Astrocyte (in vitro differentiated cells and primary cell): ENCODE measurements at places on chromosomes 16 and 17. TPM values are rescaled to one million over a fixed set of nuclear protein-coding genes. Genes with fewer than 3 reads are reported as not detected.
A peak's percentile ranks its signal among the peaks of the same experiment; 100 is the strongest.

The CHCT1 gene
- total RNA-seq, result not detected in 2 replicates

The RABEP1 gene
- 49.0 and 53.9 TPM in 2 replicates for total RNA-seq

- DNase-seq, result peak; percentile 80
These were observed 137.9 kb downstream of the CDH11 start for GRCh38 chr16:64983963-64984362.

- no peak for DNase-seq
These were observed at the start of gene PITPNM3 for GRCh38 chr17:6556121-6557039. PITPNM3 (minus strand) TSS chr17:6556555; CDS start chr17:6556406, 149 bp downstream.
